T-helper 1 cell (primary cell): ENCODE measurements at places on chromosomes 6 and 20.

GRCh38 chr6:159089909-159090308 is 45.1 kb upstream of the TAGAP start:
- no peak for DNase-seq

- DNase-seq, result no peak
Observed at GRCh38 chr6:52575502-52575892, 1.4 kb downstream of the TRAM2 start.

DNA sequence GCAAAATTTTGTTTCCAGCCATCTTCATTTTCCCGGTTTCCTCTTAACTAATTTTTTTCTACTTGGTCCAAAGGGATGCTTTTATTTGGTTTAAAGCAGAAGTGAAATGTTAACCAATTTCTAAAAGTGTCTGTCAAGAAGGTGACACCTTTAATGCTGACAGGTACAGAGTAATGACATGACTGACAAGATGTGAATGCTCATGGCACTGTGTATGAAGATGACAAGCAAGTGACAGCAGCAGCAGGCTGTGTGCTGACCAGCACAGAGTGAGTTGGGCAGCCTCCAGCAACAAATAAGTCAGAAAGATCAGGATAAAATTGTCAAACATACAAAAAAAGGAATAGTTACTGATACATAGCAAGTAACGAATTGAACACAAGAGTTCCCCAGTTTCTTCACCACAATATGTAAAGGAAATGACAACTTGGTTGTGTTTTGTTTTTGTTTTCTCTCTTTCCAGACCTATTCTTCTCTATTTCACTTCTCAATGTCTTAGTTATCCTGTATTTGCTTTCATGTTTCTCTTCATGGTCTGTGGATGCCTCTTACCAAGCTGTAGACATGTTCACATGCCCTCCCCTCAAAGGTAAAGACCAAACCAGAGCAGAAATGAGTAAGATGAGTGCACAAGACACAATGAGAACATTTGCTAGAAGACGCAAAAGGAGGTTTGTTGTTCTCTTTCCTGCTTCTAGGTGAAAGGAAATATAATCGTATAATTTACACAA is 174.9 kb downstream of the FRK start:
- DNase-seq, result no peak

- DNase-seq, result peak; percentile 72
Observed at GRCh38 chr6:36441307-36441894, 1.3 kb downstream of the PXT1 start.

DNA sequence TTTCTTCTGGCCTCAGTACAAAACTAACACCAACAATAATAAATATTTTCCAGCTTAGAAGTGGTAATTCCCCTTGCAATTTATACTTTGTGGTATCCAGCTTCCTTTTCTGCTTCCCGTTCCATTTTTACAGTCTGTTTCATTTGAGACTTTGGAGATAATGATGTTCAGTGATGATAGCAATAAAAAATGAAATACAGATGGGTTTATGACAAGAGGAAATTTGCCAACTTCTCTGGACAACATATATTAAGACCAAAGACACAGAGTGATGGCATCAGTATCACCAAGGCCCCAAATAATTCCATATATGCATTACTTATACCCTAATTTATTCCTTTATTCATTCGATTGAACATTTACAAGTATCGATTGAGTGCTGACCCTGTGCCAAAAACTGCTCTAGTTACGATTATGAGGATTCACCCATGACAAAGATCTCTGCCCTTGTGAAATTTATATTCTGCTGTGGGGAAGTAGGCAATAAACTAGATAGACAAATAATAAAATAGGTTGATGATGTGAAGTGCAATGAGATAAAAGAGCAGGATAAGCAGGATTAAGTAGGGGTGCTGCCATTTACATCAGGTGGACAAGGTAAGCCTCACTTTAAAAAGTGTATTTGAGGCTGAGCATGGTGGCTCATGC is 18.1 kb upstream of the TASP1 start:
- DNase-seq, result no peak

GRCh38 chr20:59351157-59352040 is 51.0 kb downstream of the EDN3 start:
- DNase-seq, result no peak

GRCh38 chr6:4925580-4925979 is 78.3 kb downstream of the RPP40 start:
- no peak for DNase-seq

- DNase-seq, result no peak
Observed at GRCh38 chr20:62387219-62387913, 463 bp downstream of the RPS21 start.

GRCh38 chr20:21707267-21707666 is 1.8 kb downstream of the PAX1 start:
- no peak for DNase-seq

DNA sequence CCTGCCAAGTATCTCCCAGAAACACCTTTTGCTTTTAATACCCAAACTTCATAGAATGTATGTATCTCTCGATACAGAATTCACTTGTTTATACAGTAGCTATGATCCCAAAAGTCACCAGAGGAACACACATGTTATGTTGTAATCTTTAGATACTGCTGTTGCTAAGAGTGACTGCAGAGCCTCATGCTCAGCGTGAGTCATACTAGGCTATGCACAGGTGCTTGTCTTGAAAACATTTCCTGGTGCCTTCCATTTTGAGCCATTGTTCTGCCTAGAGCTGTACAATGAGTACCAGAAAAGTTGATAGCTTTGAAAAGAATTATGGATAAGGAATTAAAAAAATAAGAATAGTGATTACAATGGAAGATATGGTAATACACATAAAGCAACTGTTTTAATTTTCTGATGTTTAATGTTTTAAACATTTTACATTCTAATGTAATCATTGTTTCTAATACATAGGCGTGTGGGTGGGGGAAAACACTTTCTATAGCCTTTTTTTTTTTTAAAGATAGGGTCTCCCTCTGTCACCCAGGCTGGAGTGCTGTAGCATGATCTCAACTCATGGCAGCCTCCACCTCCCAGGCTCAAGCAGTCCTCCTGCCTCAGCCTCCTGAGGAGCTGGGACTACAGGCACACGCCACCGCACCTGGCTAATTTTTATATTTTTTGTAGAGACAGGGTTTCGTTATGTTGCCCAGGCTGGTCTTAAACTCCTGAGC is 79.4 kb downstream of the CD24 start:
- DNase-seq, result no peak
